ENCODE measurements at places on chromosomes 7 and 10.

- no peak for DNase-seq
Measured at GRCh38 chr7:136033413-136034031, 56.4 kb upstream of the MTPN start.

DNA sequence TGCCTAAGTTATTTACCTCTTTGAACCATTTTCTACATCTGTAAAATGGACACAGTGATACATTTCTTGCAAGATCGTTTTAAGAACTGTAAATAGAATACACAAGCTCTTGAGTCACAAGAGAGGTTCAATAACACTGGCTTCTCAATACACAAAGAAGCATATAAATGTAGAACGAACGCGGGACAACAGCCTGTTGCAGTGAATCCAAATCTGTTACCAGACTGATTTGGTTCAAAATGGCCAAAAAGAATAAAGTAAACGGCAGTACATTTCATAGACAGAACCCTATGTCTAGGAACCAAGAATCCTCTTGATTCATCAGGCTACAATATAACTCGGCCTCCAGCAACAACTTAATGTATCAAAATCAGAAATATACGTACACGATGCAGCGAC lies 701 bp downstream of the MTPAP start:
- DNase-seq: no peak

GRCh38 chr7:112267944-112268691 lies 61.6 kb downstream of the ZNF277 start:
- no peak for DNase-seq

DNA sequence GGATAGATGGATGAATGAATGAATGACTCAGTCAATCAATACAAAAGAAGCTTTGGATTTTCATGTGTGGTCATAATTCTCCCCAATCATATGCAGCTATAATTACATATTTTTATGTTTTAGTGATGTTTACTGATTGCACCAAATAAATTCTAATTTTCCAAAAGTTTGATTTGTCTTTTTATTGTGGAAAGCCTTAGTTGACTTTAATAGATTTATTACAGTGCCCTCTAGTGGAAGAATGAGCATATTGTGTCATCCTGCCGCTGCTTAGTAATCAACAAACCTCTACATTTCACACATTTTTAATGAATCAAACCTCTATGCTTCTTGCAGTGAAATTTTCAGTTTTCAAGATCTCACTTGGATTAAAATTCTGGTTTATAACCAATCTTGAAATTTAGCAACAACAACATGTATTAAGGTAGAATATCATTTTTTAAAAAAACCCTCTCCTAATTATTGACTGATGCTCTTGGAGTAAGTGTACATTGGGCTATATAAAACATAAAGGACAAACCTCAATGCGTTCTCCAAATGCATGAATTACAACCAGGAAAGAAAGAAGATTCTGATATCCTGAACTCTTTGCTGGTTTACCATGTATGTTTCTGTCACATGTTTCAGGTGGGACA lies 55.6 kb upstream of the PNLIP start:
- DNase-seq: no peak
